ENCODE measurements at places on chromosomes 2 and 18. TPM values are rescaled to one million over a fixed set of nuclear protein-coding genes. Genes with fewer than 3 reads are reported as not detected.

CNRIP1 gene
- total RNA-seq = 45.6 TPM

PIEZO2 gene
- total RNA-seq = 8.3 TPM

TACR1 gene
- 3.9 TPM for total RNA-seq

SRD5A2 gene
- total RNA-seq = not detected

ACTR1B gene
- total RNA-seq = 80.3 TPM

MFF gene
- 113 TPM for total RNA-seq

SMARCAL1 gene
- total RNA-seq = 28.4 TPM

POTEF gene
- total RNA-seq = not detected

All from thoracic aorta (tissue), 2 donors.